ENCODE measurements at places on chromosomes 6 and 20. TPM values are rescaled to one million over a fixed set of nuclear protein-coding genes. Genes with fewer than 3 reads are reported as not detected.

DNA sequence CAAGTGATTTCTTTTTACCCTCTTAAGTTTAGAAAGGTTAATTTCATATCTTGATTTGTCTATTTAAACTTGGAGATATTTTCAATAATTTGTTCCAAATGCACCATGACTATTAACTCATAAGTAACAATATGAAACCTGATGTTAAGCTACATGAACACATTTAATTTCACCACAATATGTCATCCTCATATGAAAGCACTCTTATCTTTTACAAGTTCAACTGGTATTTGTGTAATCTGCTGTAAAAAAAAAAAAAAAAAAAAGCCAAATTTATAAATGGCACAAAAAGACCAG lies 110.4 kb downstream of the HFE start:
- no peak for DNase-seq

DNA sequence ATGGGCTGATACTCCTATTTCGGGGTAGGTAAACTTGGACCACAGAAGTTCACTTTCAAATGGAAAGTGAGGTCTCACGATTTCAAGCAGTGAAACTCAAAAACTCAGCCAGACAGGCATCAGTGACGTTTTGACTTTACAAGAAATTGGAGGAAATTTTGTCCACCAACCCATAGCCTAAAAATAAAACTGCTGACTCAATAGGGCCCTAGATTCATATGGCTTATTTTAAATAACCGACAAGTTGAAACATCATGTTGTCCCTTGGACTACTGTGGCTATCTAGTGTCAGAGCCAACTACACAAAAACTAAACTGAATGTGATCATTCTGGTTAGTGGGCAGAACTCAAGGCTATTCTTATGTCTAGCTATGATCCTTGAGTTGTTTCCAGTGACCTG lies 486.3 kb downstream of the GRIK2 start:
- DNase-seq: no peak

The KIFC1 gene
- polyA plus RNA-seq: 0.19 TPM

DNA sequence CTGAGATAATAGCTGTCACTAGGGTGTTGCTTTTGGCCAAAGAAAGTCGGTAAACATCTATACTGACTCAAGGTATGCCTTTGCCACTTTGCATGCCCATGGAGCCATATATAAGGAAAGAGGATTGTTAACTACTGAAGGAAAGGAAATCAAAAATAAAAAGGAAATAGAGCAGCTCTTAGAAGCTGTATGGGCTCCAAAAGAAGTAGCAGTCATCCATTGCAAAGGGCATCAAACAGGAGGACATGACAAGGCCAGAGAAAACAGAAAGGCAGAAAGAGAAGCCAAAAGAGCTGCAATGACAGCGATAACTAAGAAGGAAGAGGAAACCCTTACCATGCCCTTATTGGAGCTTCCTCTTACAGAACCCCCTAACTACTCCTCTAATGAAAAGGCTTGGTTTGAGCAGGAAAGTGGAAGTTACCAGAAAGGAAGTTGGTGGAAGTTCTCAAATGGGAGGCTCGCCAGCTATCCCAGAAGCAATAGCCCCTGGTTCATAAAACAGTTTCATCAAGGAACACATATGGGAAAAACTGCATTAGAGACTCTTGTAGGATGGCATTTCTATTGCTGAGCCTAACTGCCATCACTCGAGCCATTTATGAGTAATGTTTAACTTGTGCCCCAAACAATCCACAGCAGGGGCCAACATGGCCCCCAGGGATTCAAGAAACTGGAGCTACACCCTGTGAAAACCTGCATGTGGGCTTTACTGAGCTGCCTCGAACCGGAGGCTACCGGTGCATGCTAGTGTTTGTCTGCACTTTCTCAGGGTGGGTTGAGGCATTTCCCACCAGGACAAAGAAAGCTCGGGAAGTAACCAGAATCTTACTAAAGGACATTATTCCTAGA lies 7.0 kb downstream of the IL22RA2 start:
- DNase-seq: no peak

- DNase-seq: no peak
These were observed 206.2 kb downstream of the PTPRK start for GRCh38 chr6:128314190-128314589.

The HLA-DQA1 gene
- 5.9 TPM for polyA plus RNA-seq

DNA sequence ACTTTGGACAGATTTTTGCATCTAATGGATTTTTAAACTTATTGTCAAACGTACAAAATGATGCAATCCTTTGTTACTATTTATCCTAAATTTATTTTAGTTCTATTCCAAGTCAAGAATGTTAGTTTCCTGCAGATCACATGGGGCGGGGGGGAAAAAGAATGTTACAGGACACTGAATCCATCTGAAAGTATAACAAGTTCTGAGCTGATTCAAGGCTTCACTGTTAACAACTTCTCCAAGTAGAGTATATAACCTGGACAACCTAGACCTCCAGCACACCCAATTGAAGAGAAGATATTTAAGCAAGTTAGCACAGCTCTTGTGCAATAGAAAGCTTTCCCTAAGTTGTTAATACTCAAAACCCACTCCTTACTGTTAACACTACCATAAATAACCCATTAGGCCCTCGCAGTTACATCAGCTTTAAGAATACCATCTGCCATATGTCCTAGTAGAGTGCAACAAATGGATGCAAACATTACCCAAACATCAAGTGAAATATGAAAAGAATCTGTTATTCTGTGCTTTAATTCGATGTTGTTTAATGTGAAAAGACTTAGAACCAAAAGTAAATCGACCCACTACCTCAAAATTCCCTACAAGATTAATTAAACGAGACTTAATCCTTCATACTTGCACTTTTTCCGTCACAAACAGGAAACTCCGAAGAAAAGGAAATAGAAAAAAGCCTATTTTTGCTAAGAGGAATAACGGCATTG lies 1.3 kb downstream of the SEC63 start:
- DNase-seq: no peak

GRCh38 chr6:149153693-149154092 lies 163.8 kb upstream of the TAB2 start:
- no peak for DNase-seq
